ENCODE measurements at places on chromosomes 5 and 9. TPM values are rescaled to one million over a fixed set of nuclear protein-coding genes. Genes with fewer than 3 reads are reported as not detected.

Gene B4GALT1
- total RNA-seq = 69.2 TPM

Gene SLU7
- total RNA-seq = 65.5 TPM

Gene HSPA9
- total RNA-seq = 205 TPM

Gene TTC1
- total RNA-seq = 43.0 TPM

Gene SMIM33
- total RNA-seq = 2.0 TPM

Gene FOXD4
- total RNA-seq = 0.13 TPM

Gene TMOD1
- 1.8 TPM for total RNA-seq

Gene ANXA2R
- total RNA-seq = 25.1 TPM

Measured in activated CD4-positive, alpha-beta memory T cell treated with anti-CD3 and anti-CD28 coated beads, Interleukin-2, amount 10 ng/mL, durations not matched to agents 7 days and 5 days (primary cell).